ENCODE measurements at places on chromosomes 1 and 21. TPM values are rescaled to one million over a fixed set of nuclear protein-coding genes. Genes with fewer than 3 reads are reported as not detected.

Gene NBPF11
- 8.7 TPM for total RNA-seq

Gene DDAH1
- 88.5 TPM for total RNA-seq

Gene RPF1
- 25.2 TPM for total RNA-seq

Gene LACTBL1
- not detected for total RNA-seq

Gene KPRP
- not detected for total RNA-seq

Data from left colon (tissue), 2 donors.